Vagina (tissue), 2 donors: ENCODE measurements at places on chromosomes 13 and 19.

DNA sequence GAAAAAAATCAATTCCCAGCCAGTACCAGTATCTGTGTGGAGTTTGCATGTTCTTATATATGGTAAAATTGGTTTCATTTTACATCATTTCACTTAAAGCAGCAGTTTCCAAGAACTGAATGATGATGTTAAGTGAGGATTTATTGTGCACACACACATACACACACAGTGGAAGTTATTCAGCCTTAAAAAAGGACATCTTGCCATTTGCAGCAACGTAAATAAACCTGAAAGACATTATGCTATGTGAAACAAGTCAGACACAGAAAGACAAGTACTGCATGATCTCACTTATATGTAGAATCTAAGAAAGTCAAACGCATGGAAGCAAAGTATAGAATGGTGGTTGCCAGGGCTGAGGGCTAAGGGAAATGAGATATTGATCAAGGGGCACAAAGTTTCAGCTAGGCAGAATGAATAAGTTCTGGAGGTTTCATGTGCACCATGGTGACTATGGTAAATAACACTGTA, 5.3 kb downstream of the SIGLECL1 start:
- no peak for DNase-seq

- no peak for DNase-seq
Observed at GRCh38 chr13:36713887-36714286, 40.1 kb downstream of the SERTM1 start.

GRCh38 chr13:50713523-50714248, 129.8 kb downstream of the DLEU7 start:
- no peak for DNase-seq

- no peak for DNase-seq
Observed at GRCh38 chr13:101242720-101243119, 173.6 kb downstream of the NALCN start.

- DNase-seq: no peak
Observed at GRCh38 chr19:35140207-35140961, 1.8 kb downstream of the FXYD1 start.
